ENCODE measurements at places on chromosomes 4 and X. TPM values are rescaled to one million over a fixed set of nuclear protein-coding genes. Genes with fewer than 3 reads are reported as not detected.

The SSX7 gene
- total RNA-seq: not detected

The TRIM75 gene
- total RNA-seq: not detected

The PCDH7 gene
- 0.08 TPM for total RNA-seq

The AFP gene
- 0.91 TPM for total RNA-seq

The UGT2A2 gene
- total RNA-seq: not detected

The CCDC120 gene
- total RNA-seq: 3.0 TPM

The PRSS12 gene
- 0.20 TPM for total RNA-seq

The NPNT gene
- total RNA-seq: 0.35 TPM

The NPY5R gene
- not detected for total RNA-seq

The RAB28 gene
- 7.1 TPM for total RNA-seq

The TBX22 gene
- total RNA-seq: not detected

The SHOX gene
- total RNA-seq: not detected

The MAGEA9B gene
- total RNA-seq: not detected

The OPHN1 gene
- total RNA-seq: 2.1 TPM

The NCAPG gene
- 22.1 TPM for total RNA-seq

The BEND2 gene
- total RNA-seq: not detected

The TMEM255A gene
- total RNA-seq: 0.39 TPM

The DGKQ gene
- total RNA-seq: 8.4 TPM

The ATP6AP2 gene
- 148 TPM for total RNA-seq

The P2RY10 gene
- total RNA-seq: not detected

The MAGEB17 gene
- not detected for total RNA-seq

The KIF4A gene
- total RNA-seq: 29.1 TPM

The CSN3 gene
- not detected for total RNA-seq

The ZXDA gene
- 1.8 TPM for total RNA-seq

The BMX gene
- not detected for total RNA-seq

The PIN4 gene
- 37.8 TPM for total RNA-seq

The SULT1E1 gene
- not detected for total RNA-seq

The TMEM35A gene
- not detected for total RNA-seq

The MAGEB2 gene
- total RNA-seq: not detected

The RAB9B gene
- total RNA-seq: not detected

The MAML3 gene
- total RNA-seq: 12.8 TPM

The HEPH gene
- not detected for total RNA-seq

The BMP3 gene
- not detected for total RNA-seq

The AMER1 gene
- total RNA-seq: 2.5 TPM

The FRMPD3 gene
- 0.05 TPM for total RNA-seq

The HPGD gene
- 67.5 TPM for total RNA-seq

The METTL14 gene
- total RNA-seq: 18.2 TPM

The TLR7 gene
- total RNA-seq: not detected

The PARM1 gene
- total RNA-seq: 0.63 TPM

The KLHL34 gene
- total RNA-seq: not detected

The NAA11 gene
- total RNA-seq: not detected

The PNCK gene
- total RNA-seq: 0.16 TPM

The GLRB gene
- total RNA-seq: 0.91 TPM

The TACC3 gene
- total RNA-seq: 89.8 TPM

The NWD2 gene
- not detected for total RNA-seq

The EDA gene
- 0.42 TPM for total RNA-seq

The CACNA1F gene
- total RNA-seq: not detected

The CPE gene
- total RNA-seq: 2.3 TPM

The HSD17B13 gene
- total RNA-seq: not detected

The MAP3K15 gene
- 1.8 TPM for total RNA-seq

The FHDC1 gene
- 0.64 TPM for total RNA-seq

The MAGEC1 gene
- total RNA-seq: not detected

The NEIL3 gene
- 9.5 TPM for total RNA-seq

The SLC25A14 gene
- total RNA-seq: 17.0 TPM

The IQCM gene
- total RNA-seq: not detected

The DCAF8L2 gene
- not detected for total RNA-seq

The VGLL1 gene
- not detected for total RNA-seq

The SYP gene
- 2.6 TPM for total RNA-seq

The ADH1C gene
- total RNA-seq: not detected

The F8A3 gene
- total RNA-seq: 0.55 TPM
